ENCODE measurements at places on chromosomes 11 and 22.

GRCh38 chr11:12386745-12387144 is 9.4 kb downstream of the PARVA start:
- DNase-seq: no peak

DNA sequence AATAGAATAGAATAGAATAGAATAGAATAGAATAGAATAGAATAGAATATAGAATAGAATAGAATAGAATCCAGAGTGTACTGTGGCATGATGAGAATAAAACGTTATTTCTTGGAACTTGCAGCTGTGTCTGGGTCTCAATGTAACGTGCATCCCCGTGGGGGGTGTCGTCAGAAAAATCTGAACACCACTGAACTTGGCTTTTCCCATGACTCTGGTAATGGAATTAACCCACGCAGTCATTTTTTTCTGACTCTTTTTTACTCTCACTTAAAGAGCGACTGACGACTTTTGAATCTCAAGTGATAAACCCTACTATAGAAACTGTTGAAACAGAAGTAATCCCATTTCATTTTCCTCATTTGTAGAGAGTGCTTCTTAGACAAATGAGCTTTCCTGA is 92.4 kb upstream of the BID start:
- no peak for DNase-seq

- no peak for DNase-seq
Measured at GRCh38 chr11:86785576-86785975, 14.8 kb upstream of the PRSS23 start.

DNA sequence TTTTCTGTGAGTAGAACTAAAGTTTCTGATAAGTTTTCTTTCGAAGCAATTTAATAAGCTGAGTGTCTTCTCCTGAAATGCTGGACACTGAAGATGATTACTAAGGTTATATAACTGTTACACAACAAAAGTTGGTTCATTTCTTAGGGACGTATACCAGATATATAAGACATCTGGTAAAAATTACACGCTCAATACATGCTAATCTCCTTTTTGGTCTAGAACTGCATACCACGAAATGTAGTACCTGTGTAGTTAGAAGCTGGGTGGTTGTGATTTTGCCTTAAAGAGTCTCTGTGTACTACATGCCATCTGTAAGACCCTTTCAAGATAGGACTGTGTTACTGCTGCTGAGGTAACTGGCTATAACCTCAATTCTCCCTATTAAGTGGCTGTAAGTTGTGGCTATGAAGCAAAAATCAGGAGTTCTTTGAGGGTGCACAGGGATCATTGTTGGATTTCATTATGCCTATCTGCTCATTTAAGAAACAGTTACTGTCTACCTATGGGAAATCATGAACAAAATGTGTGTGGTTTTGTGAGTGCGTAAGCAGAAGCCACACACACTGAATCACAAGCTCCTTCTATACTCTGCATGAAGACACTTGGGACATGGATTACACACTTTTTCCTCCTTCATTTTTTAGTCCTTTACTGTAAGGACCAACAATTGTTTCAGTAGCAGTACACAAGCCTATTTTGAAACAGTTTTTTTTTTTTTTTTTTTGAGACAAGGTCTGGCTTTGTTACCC is 195.9 kb downstream of the SWAP70 start:
- no peak for DNase-seq

GRCh38 chr11:80980227-80980626 is 1539.4 kb upstream of the TENM4 start:
- DNase-seq: no peak

DNA sequence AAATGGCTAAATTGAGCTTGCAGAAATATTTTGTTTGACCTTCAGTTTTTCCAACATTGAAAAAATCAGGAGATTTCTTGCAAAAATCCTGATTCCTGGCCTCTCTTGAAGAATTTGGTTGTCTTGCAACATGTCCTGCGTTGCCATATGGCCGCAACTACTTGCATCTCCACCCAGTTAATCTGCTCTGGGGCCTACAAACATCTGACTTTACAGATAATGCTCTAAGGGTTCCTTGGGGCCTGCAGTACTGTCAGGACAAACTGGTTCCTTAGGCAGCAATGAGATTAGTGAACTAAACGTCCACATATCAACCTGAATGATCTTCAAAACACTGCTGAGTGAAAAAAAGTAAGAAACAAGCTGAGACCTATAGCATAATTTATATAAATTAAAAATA is 36.6 kb upstream of the FEZ1 start:
- no peak for DNase-seq

- DNase-seq: no peak
Measured at GRCh38 chr22:44037519-44038375, 13.6 kb downstream of the PARVB start.

GRCh38 chr22:24054356-24054755 is 43.3 kb downstream of the CABIN1 start:
- no peak for DNase-seq

- DNase-seq: no peak
Measured at GRCh38 chr11:60871378-60872061, 4.2 kb downstream of the ZP1 start.

- DNase-seq: no peak
Measured at GRCh38 chr22:17199003-17199731, 20.1 kb downstream of the ADA2 start.

GRCh38 chr11:37843603-37844002 is 1245.6 kb upstream of the RAG2 start:
- no peak for DNase-seq

GRCh38 chr11:47225552-47226400 is 11.0 kb downstream of the DDB2 start:
- DNase-seq: no peak

DNA sequence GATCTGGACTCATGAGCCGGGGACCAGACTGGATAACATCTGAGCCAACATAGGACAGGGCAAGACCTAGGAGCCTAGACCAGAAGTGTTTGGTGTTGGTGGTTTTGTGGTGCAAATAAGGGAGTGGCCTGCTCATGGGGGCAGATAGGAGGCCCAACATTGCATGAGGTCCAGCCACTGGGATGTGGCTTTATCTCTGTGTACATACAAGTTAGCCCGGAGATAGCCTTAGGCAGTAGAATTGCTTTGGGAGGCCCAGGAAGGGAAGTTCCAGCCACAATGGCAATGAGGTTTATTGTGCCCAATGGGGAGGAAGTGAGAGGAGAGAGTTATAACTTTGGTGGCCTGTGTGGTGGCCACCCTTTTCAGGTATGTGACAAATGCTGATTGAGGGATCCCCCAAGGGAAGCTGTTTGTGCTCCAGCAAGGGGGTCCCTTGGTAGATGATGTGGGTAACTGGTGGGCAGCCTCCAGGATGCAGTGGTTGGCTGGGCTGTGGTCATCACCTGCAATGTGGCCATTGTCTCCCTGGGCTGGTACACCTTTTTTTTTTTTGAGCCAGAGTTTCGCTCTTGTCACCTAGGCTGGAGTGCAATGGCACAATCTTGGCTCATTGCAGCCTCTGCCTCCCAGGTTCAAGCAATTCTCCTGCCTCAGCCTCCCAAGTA is 6.4 kb downstream of the LMO2 start:
- DNase-seq: no peak

- no peak for DNase-seq
Measured at GRCh38 chr22:36084717-36085116, 56.1 kb upstream of the RBFOX2 start.

DNA sequence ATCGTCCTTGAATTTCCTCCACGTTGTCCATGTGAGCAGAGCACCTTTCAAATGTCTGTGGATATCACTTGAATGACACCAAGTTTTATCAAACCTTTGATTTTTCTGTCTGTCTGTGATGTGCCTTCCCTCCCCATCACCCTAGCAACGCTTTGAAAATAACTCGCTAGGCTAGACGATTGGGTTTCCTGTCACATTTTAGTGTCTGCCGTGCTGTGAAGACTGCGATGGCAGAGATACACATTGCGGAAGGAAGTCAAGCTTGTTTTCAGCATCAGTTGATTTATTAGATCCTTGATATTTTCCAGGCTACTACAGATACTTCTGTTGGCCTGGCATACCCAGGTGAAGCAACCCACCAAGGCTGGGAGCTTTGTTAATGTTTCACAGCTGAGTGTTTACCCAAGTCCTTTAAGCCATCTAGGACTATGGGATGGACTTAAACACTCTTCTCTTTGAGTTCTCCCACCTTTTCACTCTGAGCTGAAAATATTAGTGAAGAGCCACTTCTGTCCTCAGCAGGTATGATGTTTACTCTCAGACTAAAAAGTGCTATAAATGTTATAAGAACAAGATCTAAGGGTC is 93.6 kb upstream of the CD44 start:
- DNase-seq: peak; percentile 64

DNA sequence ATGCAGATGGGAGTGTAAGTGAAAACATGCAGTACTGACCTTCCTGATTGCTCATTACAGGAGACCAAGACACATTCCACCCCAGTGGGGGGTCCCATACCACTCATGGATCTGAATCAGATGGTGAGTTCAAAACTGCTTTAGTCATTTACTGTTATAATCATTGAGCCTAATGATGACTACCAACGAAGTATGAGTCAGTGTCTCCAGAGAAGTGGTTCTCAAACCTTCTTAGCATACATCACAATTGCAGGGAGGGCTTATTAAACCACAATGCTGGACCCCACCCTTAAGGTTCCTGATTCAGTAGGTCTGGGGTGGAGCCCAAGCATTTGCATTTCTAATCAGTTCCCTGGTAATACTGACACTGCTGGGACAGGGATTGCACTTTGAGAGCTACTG is 75.8 kb downstream of the CD44 start:
- peak; percentile 20 for DNase-seq

GRCh38 chr11:48307760-48308386 is 1.9 kb downstream of the OR4S1 start:
- peak; percentile 58 for DNase-seq

DNA sequence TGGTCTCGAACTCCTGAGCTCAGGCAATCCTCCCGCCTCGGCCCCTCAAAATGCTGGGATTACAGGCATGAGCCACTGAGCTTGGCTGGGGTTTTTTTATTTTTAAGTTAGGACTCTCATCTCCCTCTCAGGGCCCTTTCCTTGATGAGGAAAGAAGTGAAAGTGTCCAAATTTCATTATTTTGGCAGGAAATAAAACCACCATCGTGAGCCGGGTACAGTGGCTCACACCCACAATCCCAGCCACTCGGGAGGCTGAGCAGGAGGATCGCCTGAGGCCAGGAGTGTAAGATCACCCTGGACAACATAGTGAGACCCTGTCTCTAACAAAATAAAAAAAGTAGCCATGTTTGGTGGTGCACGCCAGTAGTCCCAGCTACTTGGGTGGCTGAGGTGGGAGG is 99.4 kb downstream of the FBXO7 start:
- DNase-seq: no peak

DNA sequence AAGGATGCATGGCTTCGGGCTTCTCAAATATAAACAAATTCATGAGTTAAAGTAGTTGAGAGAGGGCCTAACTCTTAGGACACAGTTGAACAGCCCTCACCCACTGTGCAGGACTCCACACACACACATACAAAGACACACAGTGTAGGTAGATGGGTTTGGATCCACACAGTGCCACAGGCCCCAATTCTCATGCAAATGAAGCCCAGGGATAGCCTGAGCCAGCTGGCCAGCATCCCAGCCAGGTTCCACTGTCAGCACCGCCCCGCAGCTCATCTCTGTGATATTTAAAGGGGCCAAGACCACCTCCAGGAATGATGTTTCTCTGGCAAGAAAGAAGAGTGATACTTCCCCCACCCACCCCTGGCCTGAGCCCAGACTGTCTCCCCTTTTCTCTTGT is 11.7 kb downstream of the SLC35C1 start:
- no peak for DNase-seq

DNA sequence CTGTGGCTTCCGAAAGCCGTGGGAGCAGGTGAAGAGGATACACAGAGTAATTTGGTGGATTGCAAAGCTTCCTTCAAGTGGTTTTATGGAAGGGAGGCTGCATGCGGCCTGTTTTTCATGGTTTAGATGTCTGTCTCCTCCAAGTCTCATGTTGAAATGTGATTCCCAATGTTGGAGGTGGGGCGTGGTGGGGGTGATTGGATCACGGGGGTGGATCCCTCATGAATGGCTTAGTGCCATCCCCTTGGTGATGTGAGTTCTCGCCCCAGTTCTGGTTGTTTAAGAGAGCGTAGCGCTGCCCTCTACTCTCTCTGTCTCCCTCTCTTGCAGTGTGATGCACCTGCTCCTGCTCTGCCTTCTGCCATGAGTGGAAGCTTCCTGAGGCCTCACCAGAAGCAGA is 247.8 kb upstream of the B3GAT1 start:
- DNase-seq: no peak

- DNase-seq: no peak
Measured at GRCh38 chr22:39205344-39206021, 39.3 kb downstream of the PDGFB start.

DNA sequence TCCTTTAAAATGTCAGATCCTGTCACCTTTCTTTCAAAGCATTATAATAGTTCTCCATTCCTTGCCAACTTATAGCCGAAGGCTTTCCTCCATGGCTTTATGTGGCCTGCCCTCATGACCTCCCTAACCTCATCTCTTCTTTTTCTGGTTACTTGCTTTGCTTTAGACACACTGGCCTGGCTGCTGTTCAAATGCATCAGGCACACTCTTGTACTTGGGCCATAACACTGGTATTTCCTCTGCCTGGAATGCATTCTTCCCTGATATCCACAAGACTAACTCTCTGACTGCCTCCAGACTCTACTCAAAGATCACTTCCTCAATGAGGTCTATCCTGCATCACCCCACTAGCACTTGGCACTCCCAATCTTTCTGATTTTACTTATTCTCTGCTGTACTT is 710.3 kb downstream of the KCNA4 start:
- no peak for DNase-seq

GRCh38 chr11:82959987-82960778 is 58.6 kb downstream of the DDIAS start:
- peak; percentile 32 for DNase-seq

- no peak for DNase-seq
Measured at GRCh38 chr11:85823816-85824215, 12.9 kb upstream of the SYTL2 start.

DNA sequence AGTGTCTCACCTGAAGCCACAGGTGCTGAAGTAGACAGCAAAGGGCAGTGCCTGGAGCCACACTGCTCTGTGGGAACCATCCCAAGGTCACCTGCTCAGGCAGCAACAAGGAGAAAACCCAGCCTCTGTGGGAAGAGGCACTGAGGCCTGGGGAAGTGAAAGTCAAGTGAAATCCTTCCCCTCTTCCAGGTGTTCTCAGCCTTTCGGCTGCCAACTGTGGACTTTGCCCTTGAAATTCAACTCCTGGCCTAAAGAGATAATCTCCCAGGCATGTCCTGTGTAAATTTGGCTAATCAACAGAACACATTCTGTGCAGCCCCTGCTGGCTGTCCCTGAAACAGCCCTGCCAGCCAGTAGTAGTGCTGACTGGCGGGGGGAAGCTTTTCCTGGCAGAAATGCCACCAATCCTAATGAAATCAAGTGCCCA is 112.1 kb downstream of the RPL27A start:
- no peak for DNase-seq

Measured in activated T-cell treated with anti-CD3 and anti-CD28 coated beads for 4 hours (primary cell).